Ureter (tissue), 1 donor: ENCODE measurements at places on chromosomes 5 and 9. TPM values are rescaled to one million over a fixed set of nuclear protein-coding genes. Genes with fewer than 3 reads are reported as not detected.

DNA sequence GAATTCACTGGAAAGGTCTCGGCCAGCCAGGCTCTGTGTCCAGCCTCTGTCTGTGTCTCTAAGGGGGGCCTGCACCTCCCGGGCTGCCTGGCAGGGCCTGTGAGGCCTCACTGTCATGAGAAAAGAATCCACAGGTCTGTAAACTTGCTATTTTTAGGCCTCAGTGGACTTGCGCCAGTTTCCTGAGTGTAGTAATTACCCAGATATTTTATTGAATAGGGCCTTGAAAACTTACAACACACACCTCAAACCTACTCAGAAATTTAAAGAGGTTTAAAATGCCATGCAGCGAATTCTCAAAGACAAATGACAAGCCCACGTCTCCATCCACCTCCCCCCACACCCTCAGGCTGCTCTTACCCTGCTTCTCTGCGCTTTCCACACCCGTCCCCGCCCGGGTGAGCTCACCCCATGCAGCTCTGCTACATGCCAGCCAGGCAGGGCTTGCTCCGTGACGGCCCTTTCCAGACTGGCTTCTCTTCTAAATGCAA is 8.8 kb upstream of the TENT4A start:
- peak; percentile 80 for DNase-seq

DNA sequence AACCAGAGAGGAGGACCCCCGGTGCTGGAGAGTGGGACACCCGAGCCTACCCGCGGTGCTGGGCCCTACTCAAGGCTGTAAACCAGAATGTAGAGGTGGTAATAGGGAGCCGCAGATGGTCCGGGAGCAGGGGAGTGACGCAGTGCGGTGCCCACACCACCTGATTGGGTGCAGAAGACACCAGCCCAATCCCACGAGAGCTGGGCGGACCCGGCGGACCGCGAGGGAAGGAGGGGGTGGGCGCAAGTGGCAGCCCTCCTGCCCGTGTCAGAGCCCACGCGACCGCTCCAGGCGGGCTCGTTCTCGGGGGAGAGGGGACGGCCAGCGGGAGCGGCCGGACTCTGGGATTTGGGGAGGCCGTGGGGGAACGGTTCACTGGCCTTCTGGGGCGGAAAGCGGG is 71.2 kb downstream of the C9orf50 start:
- peak; percentile 77 for DNase-seq

Gene SPINK13
- total RNA-seq: not detected

GRCh38 chr5:15003511-15003920 is 131.9 kb upstream of the ANKH start:
- DNase-seq: peak; percentile 54

Gene NTRK2
- total RNA-seq: 3.0 TPM

Gene FRRS1L
- 11.0 TPM for total RNA-seq

GRCh38 chr5:80799041-80799440 is 144.3 kb upstream of the DHFR start:
- no peak for DNase-seq

Gene CDC42SE2
- 39.6 TPM for total RNA-seq

- no peak for DNase-seq
Measured at GRCh38 chr9:89036383-89036782, 45.1 kb downstream of the S1PR3 start.

Gene HSD17B3
- total RNA-seq: not detected

- DNase-seq: no peak
Measured at GRCh38 chr9:4320021-4320420, 20.2 kb upstream of the GLIS3 start.

DNA sequence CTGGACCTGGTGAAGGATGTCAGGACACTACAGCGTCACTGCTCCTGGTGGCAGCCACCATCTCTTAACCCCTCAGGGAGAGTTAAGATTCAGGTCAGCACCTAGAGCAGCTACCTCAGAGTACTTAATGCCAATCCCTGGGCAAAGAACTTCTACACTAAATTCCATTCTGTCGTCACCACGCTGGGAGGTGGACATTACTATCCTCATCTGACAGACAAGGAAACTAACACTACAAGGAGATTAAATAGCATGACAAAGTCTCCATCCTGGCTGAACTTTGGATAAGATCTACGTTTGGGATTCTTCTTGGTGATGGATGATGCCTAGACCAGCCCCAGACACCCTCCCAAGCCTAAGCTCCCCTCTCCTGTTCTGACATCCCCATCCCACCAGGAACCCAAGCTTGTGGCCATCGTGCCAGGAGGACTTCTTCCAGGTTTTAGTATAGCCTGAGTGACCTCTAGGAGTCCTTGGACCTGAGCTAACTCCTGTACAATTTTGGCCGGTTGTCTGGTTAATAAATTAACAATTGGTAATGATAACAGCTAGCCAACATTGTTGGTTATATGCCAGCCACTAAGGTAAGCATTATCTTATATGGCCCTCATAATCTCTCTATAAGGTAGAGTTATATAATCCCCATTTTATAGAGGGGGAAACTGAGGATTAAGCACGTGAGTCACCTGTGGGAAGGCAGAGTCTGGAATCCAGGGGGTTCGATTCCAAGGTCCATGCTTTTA is 54.8 kb downstream of the C5orf15 start:
- no peak for DNase-seq

Gene THBS4
- total RNA-seq: 2.8 TPM

- no peak for DNase-seq
Measured at GRCh38 chr5:113249206-113249605, 185.6 kb downstream of the TSSK1B start.

DNA sequence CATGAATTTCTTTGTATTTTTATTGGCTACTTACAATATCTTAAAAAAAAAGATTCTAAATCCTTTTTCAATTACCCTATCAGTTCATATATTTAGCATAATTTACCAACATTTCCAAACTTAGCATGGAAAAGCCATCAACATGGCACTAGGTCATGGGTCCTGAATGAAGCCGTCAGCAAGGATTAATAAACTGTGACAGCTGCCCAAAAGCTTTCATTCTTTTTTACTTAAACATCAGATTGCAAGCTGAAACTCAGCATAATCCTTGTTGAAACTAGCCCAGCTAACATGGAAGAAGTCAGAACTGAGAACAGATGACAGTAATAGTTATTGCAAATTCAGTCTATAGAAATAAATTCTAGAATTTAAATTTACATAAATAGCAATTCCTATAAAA is 209.8 kb downstream of the ADAMTS6 start:
- no peak for DNase-seq

DNA sequence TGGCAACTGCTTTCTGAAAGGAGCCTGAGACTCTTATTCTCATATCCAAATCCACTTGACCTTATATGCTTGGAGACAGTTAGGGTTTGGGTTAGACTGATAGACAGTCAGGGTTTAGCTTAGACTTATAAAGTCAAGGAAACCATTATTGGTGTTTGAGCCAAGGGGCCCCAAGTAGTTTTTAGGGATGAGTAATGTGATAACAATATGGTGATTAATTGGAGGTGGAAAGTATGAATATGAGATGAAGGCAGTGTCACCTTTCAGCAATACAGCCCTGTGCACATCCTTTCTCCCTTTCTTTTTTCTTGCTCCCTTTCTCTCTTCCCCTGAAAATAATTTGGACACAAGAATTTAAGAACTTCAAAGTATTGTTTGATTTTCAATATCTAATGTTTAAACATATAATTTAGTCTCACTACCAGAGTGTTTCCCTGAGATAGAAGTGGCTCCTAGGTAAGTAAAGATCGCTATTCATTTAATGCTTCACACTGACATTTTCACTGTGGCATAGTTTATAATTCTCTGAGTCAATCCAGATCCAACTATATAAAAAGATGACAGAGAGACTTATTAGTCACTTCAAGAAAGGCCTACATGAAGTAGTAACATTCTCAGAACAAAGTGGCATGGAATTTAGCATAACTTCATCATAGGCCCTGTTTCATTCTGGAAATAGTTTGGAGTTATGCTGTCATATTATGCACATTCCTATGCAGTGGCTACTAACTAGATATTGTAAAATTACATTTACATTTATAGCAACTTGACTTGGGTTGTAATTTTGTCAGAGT is 200.8 kb downstream of the CHSY3 start:
- DNase-seq: no peak

DNA sequence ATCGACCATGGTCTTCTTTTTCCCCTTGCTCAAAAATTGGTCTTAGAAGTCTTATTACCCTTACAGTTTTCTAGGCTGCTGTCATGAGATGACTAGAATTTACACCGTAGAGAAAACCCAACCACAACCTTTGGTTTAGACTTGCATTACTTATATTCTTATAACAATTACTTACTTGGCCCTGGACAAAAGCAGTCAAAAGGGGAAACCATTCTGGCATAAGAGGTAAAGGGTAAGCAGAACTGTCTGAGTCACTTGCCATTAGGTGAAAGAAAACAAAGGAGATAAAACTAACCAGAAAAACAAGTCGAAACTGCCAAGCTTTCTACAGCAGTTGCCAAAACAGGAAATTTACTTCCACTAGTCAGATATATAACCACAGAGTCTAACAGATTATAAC is 17.9 kb downstream of the TMEM245 start:
- DNase-seq: no peak

Gene DMRT2
- total RNA-seq: 0.26 TPM

DNA sequence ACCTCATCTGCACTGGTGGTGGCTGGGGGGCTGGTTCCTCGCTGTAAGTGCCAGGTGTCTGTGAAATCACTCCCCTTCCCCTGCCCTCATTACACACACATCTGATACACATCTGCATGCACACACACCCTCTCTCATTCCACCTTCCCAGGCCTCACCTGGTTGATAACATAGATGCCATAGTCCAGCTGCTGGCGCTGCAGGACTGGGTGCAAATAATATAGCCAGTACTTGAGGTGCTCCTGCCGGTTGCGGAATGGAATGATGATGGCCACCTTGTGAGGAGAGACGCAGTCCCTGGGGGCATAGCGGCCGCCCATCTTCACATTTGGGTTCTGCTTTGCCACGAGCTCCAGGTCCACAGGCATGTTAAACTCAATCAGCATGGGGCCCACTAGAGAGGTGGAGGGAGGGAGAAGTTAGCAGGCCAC is 32.1 kb downstream of the B4GALT1 start:
- DNase-seq: no peak

GRCh38 chr9:115553060-115553773 is 435.3 kb upstream of the TNC start:
- DNase-seq: no peak

Gene ZNF454
- 4.9 TPM for total RNA-seq

Gene CDKN2A
- 1.7 TPM for total RNA-seq

Gene FAT2
- 65.1 TPM for total RNA-seq

DNA sequence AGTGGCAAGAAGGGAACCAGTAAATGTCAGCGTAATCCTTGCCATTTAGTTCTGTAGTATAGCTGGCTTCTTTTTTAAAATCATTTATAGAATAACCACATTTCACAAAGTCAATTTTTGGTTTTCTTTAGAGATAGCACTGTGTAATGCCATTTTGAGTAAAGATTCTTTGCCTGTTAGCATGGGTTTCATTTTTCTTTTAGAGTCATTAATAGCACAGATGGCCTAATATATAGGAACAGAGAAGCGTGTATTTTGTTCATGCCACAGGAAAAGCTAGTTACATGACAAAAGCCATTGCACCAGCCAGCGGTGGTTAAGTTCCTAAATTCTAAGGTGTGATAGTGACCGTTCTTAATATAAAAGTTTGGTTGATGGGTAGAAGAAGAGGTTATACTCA is 1363.9 kb downstream of the MAT2B start:
- DNase-seq: no peak

Gene TMEM161B
- 24.1 TPM for total RNA-seq

GRCh38 chr9:131984564-131984963 is 95.1 kb downstream of the MED27 start:
- DNase-seq: no peak

DNA sequence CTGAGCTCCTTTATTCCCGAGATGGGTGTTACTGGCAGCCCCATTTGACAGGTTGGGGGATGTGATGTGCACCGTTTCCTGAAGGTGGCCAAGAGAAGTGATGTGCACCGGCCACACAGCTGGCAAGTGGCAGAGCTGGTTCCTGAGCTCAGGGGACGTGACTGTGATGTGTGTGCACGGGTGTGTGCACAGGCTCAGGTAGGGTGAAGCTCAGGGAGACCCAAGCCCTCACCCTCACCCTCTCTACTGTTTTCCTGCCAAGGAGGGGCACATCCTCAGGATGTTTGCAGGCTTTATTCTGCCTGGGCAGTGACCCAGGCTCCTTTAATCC is 56.6 kb downstream of the WWC1 start:
- DNase-seq: peak; percentile 50

Gene NOL6
- 83.5 TPM for total RNA-seq

DNA sequence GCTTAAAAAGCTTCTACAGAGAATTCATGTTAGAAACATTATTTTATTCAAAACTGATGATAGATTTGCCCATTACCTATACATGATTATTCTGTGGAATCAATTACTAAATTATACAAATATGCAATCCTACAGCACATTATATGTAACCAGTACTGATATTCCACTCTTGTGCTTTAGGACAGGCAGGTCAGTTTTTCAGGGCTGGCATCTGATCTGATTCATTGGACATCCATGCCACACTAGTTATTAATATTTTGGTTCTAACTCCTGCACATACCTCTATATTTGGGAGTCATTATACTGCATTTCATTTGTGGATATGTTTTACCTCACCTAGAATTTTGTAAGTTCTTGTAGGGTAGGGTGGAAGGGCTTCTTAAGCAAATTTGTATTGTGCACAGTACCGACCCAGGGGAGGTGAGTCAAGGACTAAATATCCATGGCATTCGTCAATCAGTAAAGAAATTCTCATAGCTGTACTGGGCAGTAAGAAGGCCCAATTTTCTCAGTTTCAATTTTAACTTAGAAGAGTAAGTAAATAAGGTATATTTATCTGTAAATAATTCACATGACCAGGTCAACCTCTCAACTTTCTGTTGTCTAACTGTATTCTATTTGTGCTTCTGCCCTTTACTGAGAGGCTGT is 33.5 kb downstream of the ELOVL7 start:
- no peak for DNase-seq

DNA sequence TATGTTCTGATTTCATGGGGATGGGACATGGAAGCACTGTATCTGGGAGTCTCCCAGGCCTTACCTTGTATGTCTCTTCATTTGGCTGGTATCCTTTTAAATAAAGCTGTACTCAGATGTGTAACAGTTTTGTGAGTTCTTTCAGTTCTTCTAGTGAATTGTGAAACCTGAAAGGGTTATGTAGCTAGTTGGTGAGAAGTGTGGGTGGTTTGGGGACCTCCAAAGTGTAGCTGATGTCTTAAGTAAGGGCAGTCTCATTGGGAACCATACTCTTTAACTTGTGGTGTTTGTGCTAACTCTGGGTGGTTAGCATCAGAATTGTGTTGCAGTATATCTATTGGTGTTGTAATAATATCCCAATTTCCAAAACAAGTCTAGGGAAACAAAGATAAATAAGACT is 166.9 kb upstream of the CCNH start:
- no peak for DNase-seq

Gene KIF4B
- total RNA-seq: not detected

Gene CENPK
- total RNA-seq: 2.3 TPM

GRCh38 chr9:136599811-136600660 is 54.2 kb upstream of the NOTCH1 start:
- DNase-seq: no peak

Gene CEP78
- total RNA-seq: 10.2 TPM

Gene GTF2H2C
- total RNA-seq: 39.3 TPM

Gene IL13
- total RNA-seq: not detected

GRCh38 chr5:134138416-134139376 is 24.2 kb downstream of the TCF7 start:
- peak; percentile 34 for DNase-seq
